ENCODE measurements at places on chromosomes 16 and 17.

DNA sequence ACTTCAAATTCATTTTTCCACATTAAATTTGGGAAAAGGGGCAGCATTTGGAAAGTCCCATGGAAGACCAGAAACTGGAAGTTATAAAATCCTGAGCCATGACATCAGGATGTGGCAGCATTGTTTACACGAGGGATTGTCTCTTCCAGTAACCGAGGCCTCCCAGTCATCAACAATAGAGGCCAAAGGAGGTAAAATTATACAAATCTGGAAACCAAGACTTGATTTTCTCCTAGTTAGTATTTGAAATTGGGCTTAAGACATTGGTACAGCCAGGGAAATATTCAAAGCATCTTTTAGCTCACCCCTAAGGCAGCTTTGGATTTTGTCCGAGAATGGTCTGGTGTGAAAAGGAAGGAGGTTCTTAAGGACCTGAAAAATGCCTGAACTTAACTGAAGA lies 251.6 kb upstream of the FOXF1 start:
- peak; percentile 24 for DNase-seq

DNA sequence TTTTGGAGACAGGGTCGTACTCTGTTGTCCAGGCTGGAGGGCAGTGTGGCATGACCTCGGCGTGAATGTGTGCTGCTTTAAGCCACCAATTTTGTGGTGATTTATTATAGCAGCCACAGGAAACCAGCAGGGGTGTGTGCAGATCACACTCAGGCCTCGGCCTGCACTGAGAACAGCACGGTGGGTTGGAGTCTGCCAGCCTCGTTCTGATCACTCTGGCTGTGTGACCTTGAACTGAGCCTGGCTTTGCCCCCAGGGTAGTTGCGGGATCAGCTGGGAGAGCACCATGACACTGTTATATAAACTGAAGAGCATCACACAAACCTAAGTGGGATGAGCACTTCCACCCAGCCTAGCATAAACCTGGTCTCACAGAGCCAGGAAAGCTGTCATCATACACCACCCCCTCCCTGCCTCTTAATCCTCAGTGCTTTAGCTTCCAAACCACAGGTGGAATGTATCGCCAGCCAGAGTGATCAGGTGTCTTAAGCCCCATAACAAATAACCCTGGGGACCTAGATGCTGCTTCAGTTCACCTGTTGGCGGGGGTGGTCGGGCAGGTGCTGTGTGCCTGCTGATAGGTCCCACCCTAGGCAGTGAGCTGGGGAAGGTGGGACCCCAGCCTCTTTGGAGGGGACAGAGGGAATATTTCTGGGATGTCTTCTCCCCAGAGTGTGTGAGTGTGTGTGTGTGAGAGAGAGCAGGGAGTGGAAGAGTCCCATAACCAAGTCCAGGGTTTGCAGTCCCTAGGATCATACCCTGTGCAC lies 28.6 kb upstream of the NDRG4 start:
- DNase-seq = no peak

DNA sequence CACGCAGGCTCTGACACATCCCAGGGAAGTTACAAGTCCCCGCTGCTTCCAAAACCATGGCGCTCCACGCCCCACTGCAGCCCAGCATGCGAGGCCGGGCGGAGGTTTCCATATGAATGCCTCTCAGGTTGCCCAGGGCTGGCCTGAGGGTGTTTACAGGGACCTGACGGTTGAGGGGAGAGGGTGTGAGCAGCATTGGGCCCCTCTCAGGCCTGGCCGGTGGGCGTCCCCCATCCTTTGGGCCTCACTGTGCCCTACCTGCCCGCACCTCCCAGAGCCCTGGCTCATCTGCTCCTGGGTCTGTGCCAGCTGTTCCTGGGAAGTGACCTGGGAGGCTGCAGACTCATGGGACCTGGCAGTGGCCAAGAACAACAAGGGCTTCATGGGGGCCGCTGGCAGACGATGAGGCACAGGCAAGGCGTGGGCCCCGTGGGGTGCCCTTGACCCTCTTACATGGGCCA lies 173.5 kb downstream of the C16orf95 start:
- DNase-seq = no peak

- DNase-seq = no peak
These were observed 16.9 kb upstream of the CYTH1 start for GRCh38 chr17:78798695-78799559.

- peak; percentile 92 for DNase-seq
These were observed 30.1 kb upstream of the TNFRSF13B start for GRCh38 chr17:17001874-17002520.

DNA sequence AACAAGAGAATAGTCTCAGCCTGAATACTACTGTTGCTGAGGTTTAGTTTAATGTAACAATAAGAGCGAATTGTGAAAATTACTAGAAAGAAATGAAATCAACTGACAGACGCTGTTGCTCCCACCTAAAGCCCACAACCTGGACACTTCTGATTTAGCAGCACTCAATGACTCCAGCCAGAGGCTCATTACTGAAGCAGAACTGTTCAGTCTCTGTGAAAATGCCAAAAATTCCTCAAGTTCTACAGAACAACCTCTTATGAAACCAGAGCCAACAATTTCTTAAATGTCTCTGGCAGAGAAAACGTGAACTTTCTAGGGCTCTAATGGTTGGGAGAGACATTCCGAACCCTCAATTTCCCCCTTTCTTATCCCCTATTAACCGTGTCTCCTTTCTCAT lies 9.9 kb downstream of the PSME3IP1 start:
- DNase-seq = no peak

DNA sequence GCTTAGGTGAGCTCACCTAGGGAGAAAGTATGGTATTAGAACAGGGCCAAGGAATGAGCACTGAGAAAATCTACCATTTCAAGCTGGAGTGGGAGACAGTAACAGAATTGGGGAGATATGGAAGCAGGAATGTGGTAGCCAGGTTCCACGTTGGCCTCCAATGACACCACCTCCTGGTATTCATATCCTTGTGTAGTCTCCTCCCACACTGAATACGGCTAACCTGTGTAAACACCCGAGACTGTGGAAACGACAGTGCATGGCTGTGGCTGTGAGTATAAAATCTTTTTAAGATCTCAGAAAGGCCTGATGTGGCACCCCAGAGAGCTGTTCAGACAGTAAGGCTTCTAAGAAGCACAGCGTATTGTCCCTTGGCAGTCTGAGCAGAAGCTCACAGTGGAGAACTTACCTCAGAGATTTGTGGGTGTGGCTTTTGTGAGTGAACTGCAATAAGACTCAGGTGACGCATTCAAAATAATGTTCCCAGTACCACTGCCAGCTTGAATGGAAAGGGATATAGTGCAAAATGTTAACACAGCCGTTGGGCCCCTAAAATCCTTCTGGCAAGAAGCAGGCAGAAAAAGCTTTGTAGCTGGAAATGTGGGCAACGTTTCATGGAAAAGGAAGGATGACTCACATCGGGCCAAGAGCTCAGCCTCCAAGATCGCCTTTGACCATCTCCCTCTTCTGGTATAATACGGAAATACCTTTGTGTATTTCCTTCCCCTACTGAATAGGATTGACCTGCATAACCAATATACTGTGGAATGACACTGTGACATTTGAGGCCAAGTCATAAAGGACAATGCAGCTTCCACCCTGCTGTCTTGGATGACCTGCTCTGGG lies 14.4 kb downstream of the SDR42E1 start:
- DNase-seq = peak; percentile 25

DNA sequence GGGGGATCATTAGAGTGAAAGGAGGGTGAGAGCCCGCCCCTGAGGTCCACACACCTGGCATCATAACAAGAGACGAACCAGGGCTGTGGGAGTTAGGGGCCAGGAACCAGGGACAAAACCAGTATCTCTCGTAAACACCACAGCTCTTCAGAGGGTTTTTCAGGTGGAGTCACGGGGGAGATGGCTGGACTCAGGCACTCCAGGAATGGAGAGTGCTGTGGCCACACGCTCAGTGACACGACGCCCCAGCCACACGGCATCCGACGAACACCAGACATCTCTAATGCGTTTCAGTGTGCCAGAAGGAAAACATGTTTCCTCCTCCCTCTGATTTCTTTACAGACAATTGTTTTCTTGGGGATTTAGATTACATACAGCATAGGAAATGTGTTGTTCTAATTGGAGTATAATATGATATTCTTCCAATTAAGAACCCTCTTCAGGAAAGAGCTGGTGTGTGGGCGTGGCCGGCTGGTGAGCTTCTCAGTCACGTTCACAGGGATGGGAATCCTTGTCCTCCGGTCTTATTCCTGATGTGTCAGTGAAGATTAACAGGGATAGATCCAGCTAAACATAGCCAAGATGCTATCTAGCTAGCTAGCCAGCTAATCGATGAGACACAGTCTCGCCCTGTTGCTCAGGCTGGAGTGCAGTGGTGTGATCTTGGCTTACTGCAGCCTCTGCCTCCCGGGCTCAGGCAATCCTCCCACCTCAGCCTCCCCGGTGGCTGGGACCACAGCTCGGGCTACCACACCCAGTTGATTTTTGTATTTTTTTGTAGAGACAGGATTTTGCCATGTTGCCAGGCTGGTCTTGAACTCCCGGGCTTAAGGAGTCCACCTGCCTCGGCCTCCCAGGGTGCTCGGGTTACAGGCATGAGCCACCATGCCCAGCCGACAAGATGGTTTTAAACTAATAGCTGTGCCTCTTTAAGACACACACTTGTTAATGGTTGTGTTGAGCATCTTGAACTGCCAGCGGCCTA lies 98.6 kb downstream of the BANP start:
- no peak for DNase-seq

GRCh38 chr16:88820385-88821025 lies 8.8 kb upstream of the APRT start:
- no peak for DNase-seq

DNA sequence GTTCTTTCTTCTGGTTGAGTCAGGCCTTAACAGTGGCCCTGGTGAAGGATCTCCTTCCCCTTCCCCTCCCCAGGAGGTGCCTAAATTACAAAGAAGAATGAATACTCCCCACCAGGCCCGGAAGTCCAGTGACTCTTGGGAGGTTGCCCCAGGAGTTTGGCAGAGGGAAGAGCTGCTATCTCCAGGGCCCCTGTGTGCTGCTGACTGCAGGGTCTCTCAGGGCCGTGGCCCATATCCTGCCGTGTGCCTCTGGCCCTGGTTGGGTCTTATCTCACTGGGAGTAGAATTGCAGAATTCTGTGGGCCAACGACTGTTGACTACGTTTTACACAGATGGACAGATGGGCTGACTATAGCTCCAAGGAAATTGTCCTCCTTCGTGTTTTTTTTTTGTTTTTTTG lies 28.0 kb downstream of the AKAP1 start:
- DNase-seq = no peak

Data from large intestine (tissue), 12 donors.